ENCODE measurements at places on chromosomes 7 and 10. TPM values are rescaled to one million over a fixed set of nuclear protein-coding genes. Genes with fewer than 3 reads are reported as not detected.

SPDYE1 gene
- total RNA-seq, result not detected

CPVL gene
- total RNA-seq, result 1.0 TPM

CCT6A gene
- 348 TPM for total RNA-seq

GRCh38 chr10:133318494-133319127, 9.9 kb downstream of the ZNF511 start:
- no peak overlapping the region for H3K27ac ChIP-seq
- no peaks in the 10 kb centered on the region for H3K36me3 ChIP-seq
- H3K4me3 ChIP-seq, result peak overlapping the region; percentile 34

DNA sequence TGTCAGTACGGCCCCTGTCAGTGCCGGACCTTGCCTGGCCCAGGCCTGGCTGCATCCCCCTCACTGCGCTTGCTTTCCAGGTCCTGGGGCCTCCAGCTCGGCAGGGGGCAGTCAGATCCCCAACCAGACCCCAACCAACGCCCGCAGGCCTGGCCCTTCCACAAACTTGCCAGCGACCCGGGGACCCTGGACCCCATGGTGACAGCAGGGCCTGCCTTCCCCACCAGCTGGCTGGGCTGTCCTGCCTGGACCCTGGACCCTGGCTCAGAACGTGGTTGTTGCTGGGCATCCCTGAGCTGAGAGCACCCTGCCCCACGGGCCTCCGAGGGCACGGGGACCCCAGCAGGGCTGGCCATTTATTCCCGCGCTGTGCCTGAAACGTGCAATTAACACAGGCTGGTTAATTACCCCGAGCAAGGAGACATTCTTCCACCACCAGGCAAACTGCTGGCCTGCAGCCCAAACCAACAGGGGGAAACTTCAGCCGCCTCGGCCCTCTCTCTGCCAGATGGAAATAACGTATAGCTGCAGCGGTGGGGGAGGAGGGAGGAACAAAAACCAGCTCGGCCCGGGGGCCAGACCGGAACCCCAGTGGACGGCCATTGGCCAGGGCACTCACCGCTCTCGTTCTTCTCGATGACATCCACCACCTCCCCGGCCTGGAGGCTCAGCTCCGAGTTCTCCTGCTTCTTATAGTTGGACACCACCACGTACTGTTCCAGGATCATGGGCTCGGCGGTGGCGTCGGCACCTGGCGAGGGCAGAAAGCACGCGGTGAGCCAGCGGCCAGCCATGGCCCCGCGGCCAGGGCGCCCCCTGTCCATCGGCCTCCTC, 167.1 kb downstream of the NEURL1 start:
- H3K27me3 ChIP-seq, result no peaks in the 10 kb centered on the region
- peak; percentile 6 for DNase-seq
- H3K36me3 ChIP-seq, result no peaks in the 10 kb centered on the region
- H3K27ac ChIP-seq, result peak overlapping the region; percentile 60
- peaks cover 6% of the 10 kb centered on the region for H3K4me1 ChIP-seq
- H3K4me3 ChIP-seq, result peak overlapping the region; percentile 91
